CD4-positive, alpha-beta T cell treated with Interleukin-15 for 4 hours (primary cell): ENCODE measurements at places on chromosomes 4 and X.

DNA sequence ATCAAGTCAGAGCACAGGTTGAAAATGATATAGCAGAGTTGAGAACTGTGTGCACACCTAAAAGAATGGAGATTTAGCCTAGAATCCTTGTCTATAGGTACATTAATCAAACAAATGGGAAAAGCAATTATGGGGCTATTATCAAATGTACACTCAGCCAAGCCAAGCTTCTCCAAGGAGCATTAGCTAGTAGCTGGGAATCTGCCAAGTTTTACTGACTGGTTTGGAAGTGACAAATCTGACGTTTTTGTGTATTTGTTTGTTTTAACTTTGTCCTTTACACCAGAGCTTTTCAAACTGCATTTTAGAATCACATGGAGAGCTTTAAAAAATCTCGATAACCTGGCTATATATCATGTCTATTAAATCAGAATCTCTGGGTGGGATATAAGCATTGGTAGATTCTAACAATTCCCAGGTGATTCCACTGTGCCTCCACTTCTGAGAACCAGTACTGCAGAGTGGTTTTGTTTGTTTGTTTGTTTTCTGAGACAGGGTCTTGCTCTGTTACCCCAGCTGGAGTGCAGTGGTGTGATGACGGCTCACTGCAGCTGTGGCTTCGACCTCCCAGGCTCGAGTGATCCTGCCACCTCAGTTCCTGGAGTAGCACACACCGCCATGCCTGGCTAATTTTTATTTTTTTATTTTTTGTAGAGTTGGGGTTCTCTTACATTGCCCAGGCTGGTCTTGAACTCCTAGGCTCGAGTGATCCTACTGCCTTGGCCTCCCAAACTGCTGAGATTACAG is 279.8 kb downstream of the UNC5C start:
- no peak for DNase-seq

- DNase-seq = no peak
Measured at GRCh38 chr4:125750399-125750798, 435.6 kb downstream of the FAT4 start.

DNA sequence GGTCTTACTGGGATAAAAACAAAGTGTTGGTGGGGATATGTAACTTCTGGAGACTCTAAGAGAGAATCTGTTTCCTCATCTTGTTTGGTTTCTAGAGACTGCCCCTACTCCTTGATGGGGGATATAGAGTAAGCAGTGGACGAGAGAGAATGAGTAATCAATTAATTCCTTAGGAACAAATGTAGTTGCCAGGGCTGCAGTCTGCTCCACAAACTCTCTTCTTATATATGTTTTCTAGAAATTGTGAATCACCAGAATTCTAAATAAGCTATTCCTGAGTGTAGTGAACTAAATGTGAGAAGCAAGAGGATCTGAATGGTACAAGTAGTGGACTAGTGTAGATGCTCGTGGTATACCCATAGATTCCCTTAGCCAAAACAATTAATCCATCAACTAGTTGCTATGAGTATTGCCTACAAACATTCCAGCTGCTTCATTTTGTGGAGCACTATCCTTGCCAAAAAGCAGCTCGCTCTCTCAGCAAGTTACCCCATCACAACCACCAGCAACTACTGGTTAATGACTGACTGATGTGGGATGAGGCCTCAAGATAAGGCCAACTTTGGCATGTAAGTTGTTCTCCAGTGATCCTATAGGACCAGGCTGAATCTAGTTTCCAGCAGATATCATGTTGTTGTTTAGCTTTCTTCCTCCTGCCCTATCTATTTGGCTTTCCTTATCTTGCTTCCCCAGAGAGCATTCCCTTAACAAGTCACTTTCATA is 273.0 kb downstream of the SLC7A11 start:
- DNase-seq = no peak

- no peak for DNase-seq
Measured at GRCh38 chr4:105057370-105058105, 89.1 kb upstream of the TET2 start.

DNA sequence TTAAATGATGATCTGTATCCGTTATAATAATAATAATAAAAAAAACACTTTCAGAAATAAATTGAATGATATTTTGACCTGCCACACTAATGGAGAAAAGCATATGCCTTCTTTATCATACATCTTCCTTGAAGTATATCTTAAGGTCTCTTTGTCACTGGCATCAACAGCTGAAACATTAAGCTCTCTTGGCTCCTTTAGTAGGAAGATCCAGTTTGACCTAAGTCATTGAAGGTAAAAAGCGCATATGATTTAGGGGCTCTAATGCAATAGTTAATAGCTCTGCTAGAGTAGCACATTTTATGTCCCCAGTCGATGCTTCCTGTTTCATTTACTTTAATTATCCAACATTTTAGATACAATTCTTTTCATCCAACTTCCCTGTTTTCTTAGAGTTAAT is 1010.8 kb downstream of the STPG2 start:
- DNase-seq = no peak

- DNase-seq = no peak
Measured at GRCh38 chr4:174592256-174592984, 70.1 kb upstream of the HPGD start.

DNA sequence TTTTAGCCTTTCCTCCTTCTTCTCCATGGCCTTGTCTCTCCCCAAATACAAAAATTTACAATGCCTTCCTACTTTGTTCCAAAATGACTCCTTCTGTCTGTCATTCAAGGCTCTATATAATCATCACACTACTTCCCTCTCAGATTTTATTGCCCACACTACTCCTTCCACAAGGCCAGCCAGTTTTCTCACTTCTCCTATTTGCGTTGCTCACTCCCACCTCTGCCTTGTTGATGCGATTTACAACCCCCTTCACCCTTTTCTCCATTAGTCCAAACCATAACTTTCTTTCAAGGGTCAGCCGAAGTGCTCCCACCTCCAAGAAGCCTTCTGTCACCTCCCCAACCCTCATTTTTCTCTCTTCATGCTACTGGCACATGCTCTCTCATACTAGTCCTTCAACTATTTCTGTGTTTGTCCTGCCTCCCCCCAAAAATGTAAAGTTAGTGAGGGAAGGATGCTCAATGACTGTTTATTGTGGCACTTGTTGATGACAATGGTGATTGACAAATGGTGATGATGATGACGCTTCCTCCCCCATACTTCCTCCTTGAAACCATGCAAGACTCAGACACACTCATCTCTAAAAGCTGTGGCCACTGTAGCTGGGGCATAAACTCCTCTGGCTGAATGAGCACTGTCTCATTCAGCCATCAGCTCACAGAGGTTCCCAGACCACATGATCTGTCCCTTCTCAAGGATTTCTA is 2.7 kb upstream of the XKRX start:
- no peak for DNase-seq

DNA sequence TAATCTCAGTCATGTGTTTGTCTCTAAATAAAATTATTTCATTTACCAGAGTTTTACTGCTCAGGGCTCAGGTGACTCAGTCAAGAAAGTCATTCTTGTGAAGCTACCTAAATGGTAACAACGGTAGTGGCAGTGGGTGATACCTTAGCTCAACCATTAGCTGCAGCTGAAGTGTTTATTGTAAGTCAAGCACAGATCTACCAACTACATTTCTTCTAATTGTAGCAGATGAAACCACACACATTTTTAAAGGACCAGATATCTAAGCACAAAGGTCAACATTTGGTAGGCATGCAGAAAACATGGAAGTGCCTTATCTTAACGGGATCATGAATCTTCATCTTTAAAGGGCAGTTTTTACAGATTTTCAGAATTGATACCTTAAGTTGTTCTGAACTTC is 79.1 kb downstream of the FAT4 start:
- no peak for DNase-seq

- no peak for DNase-seq
Measured at GRCh38 chr4:92996533-92996932, 692.8 kb downstream of the GRID2 start.

DNA sequence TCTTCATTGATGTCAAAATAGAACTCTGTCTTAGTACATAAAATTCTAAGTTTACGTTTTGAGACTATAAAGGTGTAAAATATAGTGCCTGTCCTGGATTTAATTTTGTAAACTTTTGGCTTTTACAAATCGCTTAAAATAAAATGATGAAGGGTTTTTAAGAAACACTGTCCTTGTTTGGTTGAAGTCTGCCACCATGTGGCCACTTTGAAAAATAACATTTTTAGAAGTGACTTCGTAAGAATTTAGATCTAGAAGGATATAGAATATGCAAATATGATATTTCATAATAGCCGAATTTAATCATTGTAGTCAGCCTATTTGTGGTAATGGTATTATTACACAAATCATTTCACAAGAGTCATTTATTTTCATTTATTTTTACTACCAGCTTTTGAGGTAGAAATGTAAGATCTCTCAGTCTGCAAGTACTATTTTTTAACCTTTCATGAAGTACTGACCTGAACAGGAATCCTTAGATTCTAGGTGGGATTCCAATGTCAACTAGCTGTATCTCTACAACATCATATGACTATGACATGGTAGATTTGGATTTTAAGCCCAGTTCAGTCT is 31.0 kb upstream of the FAT4 start:
- no peak for DNase-seq

GRCh38 chrX:108064613-108065012 is 19.7 kb downstream of the VSIG1 start:
- DNase-seq = no peak

DNA sequence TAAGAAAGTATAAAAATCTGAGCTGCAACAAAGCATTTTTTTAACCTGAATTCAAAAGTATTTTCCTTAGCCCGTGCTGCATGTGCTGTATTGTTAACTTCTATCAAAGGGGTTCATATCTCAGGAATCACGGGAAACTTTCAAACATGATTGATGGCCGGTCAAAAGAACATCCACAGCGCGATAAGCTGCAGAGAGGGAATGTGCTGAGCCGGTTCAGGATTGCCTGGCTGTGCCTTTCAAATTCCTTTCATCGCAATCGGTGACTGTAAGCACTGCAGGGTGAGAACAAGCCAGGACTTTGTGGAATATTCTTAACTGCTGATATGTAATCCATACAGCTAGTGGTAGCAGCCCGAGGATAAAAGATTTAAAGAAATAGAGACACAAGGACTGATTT is 210.9 kb upstream of the NOCT start:
- DNase-seq = no peak

GRCh38 chr4:185914583-185915199 is 102.7 kb upstream of the SORBS2 start:
- DNase-seq = no peak

DNA sequence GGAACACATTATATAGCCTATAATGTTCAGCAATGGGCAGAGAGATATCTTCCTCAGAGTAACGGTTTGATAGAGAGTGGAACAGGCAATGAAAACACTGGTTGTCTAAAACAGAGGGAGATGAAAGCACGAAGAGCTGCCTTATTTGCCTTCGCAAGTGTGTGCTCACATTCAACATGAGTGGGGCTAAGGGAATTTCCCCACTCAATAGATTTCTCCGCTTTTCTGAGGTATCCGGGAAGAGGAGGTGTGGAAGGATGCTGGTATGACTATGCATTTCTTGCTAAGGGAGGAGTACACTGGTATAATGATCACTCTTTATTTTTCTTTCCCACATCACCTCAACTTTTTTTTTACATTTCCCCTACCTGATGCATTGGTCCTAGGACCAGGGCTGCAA is 7.8 kb upstream of the GPR82 start:
- DNase-seq = no peak

DNA sequence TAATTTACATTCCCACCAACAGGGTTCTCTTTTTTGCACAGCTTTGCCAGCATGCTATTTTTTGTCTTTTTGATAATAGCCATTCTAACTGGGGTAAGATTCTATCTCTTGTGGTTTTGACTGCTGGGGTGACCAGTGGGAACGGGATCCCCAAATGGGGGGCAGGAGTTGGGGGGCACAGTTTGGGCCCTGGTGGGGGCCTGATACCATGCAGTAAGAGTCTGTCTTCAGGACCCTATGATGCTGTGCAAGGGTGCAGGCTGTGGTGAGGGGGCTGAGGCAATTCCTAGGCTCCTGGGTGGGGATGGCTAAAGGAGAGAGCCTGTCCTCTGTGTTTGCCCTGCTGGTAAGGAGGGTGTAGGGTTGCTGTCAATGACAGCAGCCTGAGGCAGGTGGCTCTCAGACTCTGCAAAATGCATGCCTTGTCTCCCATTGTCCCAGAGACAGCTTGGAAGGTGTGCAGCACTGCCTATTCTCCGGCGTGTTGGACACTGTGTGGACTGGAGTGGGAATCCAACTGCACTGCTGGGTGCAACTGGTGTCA is 172.7 kb upstream of the ARHGAP24 start:
- DNase-seq = no peak

DNA sequence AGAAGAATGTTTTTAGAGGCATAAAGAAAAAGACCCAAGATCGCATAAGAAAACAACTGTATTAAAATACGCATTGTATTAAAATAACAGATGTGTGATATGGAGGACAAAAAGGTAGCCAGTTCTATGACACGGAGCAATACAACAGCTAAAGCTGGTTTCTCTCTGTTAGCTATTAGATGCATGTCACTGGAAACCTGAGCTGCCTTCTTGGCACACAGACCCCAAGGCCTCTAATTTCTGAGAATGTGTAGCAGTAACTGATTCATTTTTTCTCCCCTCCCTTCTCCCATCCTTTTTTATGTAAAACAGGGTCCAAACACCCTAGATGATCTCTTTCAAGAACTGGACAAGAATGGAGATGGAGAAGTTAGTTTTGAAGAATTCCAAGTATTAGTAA is 4.1 kb downstream of the S100G start:
- no peak for DNase-seq

DNA sequence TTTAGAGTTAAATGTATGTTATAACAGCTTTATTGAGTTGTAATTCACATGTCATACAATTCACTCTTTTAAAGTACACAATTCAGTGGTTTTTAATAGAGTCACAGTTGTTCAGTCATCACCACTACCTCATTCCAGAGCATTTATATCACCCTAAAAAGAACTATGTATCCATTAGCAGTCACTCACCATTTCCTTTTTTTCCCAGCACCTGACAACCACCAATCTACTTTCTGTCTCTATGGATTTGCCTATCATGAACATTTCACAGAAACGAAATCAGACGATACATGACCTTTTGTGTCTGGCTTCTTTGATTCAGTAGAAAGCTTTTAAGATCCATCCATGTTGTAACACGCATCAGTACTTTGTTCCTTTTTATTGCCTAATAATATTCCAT is 52.9 kb upstream of the FRAS1 start:
- no peak for DNase-seq

DNA sequence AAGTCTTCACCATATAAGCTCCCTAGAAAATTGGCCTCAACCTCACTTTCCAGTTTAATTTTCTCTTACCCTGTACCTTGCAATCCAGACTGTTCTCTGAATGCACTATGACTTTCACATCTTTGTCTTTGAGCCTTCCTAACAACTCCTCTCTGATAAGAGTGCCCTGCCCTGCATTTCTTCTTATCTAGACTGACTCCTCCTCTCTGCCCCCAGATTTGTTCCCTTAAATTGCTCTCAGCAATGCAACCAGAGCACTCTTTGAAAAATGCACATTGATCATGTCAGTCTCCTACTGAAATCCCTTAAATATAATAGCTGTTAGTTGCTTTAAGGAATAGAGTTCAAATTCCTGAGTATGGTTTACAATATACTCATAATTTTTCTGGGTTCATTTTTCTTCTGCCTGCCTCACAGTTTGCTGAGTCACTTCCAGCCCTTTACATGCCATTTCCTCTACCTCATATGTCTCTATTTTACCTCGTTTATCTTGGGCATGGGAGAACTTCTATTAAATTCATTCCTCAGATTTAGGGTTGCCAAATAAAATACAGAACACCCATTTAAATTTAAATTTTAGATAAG is 582.7 kb upstream of the AADAT start:
- no peak for DNase-seq
